ENCODE measurements at places on chromosomes 7 and 10.

DNA sequence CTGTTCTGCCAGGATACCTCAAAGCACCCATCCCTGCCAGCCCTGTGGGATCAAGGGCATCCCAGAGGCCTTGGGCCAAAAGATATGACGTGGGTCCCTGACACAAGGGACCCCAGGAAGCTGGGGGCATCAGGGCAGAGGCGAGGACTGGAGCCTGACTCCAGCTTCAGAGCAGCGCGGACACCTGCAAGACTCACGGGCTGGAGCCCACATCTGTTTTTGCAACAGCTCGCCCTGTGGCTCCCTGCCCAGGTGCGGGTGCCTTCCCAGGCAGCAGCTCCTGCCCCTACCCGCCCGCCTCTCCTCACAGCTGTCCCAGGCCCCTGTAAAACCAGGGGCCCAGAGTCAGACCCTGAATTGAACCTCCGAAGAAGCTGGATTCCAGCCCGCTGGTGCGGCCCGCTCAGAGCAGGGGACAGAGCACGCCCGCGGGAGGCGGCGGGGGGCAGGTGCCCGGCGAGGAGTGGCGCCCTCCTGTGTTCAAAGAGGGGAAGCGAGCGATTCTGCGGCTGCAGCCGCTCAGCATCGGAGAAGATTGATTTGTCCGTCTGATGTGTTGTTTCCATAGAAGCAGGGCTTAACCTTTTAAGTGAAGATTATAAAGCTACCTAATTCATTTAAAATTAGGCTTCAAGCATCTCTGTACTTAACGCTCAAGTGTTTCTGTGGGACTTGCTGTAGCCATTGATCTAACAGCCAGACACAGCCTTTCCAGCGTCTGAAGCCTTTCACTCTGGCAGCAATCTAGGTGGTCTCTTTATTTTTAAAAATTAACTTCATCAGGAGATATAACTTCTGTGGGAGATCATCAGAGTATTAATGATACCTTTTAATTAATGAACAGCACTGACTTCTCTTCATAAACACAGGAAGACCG, 88.4 kb downstream of the BEND7 start:
- DNase-seq: peak; percentile 31

- DNase-seq: no peak
These were observed 1.6 kb downstream of the DNMBP start for GRCh38 chr10:100008142-100008522.

DNA sequence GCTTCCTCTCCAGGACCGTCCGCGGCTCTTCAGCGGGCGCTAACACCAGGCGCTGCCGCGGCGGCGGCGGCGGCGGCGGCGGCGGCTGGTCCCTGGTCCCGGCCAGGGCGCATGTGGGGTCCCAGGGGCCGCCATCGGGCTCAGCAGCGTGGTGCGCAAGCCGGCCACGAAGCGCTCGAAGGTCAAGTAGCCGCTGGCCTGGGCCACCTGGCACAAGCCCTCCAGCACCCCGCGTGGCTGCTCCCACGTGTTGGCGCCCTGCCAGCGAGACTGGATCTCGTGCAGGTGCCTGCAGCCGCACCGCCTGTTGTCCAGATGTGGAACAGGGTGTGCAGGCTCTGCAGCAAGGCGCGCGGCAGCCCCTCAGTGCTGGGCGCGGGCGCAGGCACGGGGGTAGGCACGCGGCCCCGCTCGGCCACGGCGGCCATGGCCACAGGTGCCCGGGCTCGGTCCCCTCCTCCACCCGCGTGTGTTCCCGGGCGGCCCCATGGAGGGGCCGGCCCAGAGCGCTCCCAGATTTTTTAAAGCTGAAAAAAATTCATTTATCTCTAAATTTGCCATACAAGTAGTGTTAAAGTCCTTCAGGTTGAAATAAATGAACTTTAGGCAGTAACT, 884.2 kb upstream of the ZNF722 start:
- DNase-seq: no peak

DNA sequence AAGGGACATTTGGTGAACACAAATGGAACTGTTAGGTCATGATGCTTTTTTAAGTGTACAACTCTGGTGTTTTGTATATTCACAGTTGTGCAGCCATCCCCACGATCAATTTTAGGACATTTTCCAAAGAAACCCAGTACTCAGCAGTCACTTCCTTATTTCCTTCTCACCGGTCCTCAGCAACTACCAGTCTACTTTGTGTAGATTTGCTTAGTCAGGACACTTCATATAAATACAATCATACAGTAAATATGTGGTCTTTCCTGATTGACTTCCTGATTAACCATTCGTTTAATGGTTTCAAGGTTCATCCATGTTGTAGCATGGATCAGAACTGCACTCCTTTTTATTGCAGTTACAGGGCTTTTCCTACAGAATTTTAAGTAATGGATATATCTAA, 14.4 kb downstream of the SGPL1 start:
- no peak for DNase-seq

GRCh38 chr7:79118143-79118542, 335.3 kb downstream of the MAGI2 start:
- no peak for DNase-seq

Data from midbrain (tissue), 1 donor.